ENCODE measurements at places on chromosomes 6 and 20.

DNA sequence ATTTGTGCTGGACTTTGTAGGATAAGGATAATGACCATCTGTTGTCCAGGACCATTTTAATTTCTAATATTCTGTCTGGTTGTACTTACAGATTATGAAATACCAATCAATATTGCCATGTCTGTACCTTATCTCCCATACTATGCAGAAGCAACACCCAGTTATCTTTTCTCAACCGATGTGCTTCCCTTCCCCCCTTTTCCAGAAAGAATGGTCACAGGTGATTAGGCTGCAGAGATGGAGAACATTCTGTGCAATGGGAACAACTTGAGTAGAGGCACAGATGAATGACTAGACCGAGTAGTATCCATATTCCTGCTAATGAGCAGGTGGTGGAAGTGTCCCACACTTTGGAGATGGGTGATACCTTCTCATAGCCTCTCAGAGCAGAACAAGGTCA, 10.5 kb downstream of the RALY start:
- no peak for DNase-seq

- no peak for DNase-seq
Measured at GRCh38 chr20:62511915-62512610, 36.3 kb upstream of the GATA5 start.

- no peak for DNase-seq
Measured at GRCh38 chr20:12112089-12112474, 194.4 kb downstream of the BTBD3 start.

- DNase-seq: no peak
Measured at GRCh38 chr6:96940322-96940721, 15.8 kb downstream of the KLHL32 start.

DNA sequence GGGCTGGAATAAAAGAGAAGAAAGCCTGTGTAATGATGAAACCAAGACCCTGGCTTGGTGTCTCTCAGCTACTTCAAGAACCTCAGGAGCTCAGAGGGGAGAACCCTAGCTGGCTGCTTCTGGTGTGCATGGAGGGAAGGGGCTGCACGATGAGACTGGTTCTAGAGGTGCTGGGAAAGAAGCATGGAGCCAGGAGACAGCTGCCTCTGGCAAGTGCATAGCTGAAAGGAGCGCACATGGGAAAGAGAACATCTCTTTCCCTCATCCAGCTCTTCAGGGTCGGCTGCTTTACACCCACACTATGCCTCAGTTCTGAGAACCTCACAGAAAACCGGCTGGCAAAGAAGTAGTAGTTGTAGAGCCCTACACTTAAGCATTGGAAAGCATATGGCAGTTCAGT, 139.5 kb downstream of the QKI start:
- no peak for DNase-seq

DNA sequence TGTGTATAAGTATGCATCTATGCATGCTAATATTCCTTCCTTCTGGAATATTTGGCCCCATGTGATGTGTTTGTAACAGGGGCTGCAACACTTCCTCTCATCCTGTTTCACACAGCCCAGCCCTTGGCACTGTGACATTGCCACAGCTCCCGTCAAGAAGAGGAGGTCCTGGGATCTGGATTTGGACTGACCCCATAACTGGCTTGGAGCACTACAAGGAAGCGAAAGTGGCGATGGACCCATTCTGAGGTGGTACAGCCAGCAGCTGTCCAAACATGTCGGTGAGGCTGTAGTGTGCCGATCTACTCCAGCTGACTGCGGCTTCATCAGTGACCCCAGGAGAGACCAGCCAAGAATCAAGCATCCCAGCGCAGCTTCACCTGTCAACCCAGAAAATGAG, 18.2 kb downstream of the SYNDIG1 start:
- no peak for DNase-seq

GRCh38 chr6:120320481-120321162, 971.1 kb upstream of the MAN1A1 start:
- DNase-seq: no peak

DNA sequence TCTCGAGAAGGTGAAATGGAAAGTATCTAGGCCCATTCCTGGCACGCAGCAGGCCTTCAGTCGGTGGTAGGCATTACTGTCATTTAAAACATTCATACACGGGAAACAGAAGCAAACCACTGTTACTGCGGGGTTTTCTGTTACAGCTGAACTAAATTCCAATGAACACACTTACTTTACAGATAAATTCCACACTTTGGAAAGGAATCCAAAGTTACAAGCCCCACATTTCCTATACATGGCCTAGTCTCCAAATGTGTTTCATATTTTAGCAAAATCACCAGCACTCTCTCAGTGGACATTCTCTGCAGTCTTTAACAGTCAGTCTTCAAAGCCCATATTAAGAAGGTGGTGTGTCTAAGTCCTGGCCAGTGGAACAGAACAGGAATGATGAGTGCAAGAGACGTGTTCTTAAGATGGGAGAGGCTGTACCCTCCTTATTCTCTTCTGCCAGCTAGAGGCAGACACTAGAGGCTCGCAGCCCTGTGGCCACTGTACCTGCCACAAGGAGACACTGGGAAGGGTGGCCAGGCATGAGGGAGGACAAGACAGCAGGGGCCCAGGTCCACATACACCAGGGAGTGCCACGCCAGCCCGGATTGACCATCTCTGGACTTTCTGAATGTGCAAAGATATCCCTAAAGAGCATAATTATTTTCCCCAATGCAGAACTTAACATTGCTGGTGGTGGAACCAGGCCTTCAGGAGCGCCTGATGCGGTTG, 76.4 kb downstream of the CDC5L start:
- no peak for DNase-seq

DNA sequence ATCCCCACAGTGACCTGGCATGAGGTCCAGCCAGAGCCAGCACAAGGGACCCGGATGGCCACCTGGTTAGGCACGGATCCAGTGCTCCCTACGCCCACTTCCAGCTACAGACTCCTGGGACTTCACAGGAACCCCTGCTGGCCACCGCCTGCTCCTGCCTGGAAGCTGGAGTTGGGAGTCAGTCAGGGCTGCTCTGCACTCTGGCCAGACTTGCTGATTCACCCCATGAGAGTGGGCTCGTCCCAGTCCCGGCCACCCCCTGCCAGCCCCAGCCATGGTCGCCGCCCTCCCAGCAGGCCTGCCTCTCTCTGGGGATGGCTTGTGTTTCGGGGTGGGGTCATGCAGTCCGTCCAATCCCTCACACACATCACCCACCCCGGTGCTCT, 125.8 kb downstream of the DLL1 start:
- DNase-seq: no peak

DNA sequence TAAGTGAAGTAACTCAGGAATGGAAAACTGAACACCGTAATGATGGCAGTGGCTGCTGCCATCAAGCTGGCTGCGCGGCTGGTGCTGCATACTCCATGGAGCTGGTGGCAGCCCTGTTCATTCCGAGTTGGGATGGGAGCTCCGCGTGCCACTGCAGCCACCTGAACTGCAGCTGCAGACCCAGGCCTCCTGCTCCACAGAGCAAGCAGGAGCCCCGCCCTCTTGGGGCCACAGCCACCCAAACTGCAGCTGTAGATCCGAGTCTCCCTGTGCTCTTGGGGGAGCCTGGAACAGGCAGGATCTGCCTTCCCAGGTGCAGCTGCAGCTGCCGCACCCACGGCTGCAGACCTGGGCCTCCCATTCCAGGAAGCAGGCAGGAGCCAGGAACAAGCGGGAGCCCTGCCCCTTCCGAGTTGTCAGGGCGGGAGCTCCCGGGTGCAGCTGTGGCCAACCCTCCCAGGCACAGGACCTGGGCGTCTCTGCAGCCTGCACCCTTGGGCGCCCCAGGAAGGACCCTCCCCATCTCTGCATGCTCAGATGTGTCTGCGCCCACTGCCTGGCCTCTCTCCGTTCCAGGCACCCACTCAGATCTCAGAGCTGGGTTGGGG, 120.2 kb downstream of the GMPR start:
- DNase-seq: no peak

DNA sequence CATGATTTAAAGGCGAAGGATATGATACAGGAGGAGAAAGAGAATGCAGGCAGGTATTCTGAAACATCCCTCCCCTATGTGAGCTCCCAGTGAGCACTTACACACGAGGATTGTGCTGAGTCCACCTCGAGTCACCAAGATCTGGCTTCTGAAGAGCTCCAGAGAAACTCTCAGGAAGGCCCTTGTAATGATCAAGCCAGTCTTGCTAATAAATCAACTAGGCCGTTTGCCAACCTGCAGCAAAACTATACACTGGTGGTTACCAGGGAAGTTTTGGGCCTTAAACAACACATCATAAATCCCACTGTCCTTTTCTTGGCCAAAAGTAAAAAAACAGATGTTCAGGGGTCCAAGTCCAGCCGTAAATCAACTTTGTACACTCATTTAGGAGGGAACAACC, 79.2 kb downstream of the STXBP5 start:
- DNase-seq: no peak

DNA sequence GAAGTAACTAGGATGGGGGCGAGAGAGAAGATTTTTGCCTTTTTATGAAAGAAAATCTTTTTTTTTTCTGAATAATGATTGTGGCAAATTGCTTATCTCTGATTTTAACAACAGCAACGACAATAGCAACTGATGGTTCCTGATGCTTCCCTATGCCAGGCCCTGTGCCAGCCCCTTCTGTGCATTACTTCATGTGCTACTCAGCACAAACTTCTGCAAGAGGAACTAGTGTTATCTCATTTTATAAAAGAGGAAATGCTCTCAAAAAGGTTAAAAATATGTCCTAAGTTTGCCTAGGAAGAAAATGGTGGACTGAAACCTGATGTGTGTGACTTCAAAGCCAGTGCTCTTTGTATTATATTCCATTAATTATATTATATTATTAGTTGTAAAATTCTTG, 74.0 kb upstream of the RALGAPA2 start:
- no peak for DNase-seq

GRCh38 chr20:62780204-62780603, 16.1 kb upstream of the MRGBP start:
- DNase-seq: no peak

GRCh38 chr6:97114645-97115044, 168.4 kb downstream of the MMS22L start:
- no peak for DNase-seq

DNA sequence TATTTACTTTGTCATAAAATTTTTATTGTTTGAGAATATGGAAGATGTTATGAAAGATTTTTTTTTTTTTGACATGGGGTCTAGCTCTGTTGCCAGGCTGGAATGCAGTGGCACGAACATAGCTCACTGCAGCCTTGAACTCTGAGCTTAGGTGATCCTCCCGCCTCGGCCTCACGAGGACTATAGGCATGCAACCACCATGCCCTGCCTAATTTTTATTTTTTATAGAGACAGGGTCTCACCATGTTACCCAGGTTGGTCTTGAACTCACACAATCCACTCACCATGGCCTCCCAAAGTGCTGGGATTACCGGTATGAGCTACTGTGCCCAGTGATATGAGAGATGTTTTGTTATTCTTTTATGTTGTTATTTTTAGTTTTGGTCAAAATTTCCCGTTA, 295.8 kb downstream of the TBC1D7 start:
- no peak for DNase-seq

GRCh38 chr6:169619650-169620049, 82.2 kb downstream of the WDR27 start:
- no peak for DNase-seq

GRCh38 chr6:150978624-150979023, 113.1 kb downstream of the MTHFD1L start:
- DNase-seq: no peak

GRCh38 chr6:155171109-155171746, 92.6 kb upstream of the CLDN20 start:
- DNase-seq: peak; percentile 94

- DNase-seq: no peak
Measured at GRCh38 chr20:38609815-38610214, 8.2 kb downstream of the ARHGAP40 start.

- DNase-seq: no peak
Measured at GRCh38 chr6:157246048-157246630, 77.2 kb downstream of the TMEM242 start.

- DNase-seq: no peak
Measured at GRCh38 chr20:34365765-34366213, 2.7 kb downstream of the ITCH start.

DNA sequence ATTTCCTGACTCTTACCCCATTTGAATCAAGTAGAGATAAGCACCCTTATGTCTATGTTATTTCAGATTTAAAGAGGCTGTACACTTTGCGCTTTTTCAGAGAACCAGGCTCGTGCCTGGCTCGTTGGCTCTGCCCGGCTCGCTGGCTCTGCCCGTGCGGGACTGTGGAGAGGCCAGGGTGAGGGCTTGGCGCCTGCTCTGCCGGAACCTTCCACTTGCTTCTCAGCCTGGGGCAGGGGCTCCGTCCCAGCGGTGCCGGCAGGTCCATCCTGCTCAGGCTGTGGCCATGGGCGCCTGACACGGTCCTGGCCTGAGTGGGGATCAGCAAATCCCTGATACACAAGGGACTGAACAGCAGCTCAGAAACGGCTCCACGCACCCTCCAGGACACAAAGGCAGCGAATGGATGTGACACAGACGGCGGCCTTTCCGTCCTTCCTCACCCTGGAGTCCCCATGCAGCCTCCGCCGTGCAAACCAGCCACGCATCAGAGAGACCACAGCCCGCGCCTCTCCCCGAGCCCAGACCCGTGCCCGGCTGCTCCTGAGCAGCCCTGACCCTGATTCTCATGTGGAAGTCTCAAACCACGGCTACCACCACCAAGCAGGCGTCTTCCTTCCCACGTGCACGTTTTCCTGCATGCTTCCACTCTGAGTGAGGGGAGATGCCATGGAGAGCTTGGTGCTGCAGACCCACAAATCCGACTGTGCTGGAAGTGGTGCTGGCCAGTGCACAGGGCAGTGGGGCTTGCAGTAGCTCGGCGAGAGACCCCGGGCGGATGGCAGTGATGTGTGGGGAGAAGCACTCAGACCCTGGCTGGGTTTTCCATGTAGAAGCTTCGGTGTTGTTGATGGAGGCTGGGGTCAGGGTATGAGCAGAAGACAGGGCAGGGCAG, 233.9 kb downstream of the ERMARD start:
- DNase-seq: no peak

DNA sequence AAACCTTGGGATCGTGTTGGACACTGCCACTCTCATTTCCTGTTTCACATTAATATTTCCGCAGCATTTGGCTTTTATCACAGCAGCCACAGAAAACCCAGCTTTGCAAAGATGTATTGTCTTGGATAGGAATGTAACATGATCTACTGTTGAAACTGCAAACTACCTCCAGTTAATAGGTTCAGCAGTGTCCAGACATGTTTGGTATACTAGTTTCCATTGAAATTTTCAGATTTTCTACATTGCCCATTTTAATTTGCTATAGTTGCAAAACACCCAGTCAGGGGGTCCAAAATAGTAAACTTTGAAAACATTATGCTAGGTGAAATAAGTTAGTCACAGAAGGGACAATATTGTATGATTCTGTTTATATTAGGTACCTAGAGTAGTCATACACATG, 3.3 kb downstream of the ANKRD6 start:
- DNase-seq: no peak

GRCh38 chr20:21259346-21259745, 43.8 kb upstream of the XRN2 start:
- DNase-seq: no peak

Data from SJSA1 (cell line).